GM04504 (cell line): ENCODE measurements at places on chromosomes 12 and 14.
A peak's percentile ranks its signal among the peaks of the same experiment; 100 is the strongest.

- no peak for DNase-seq
These were observed 11.1 kb downstream of the RASSF3 start for GRCh38 chr12:64621257-64621942.

GRCh38 chr12:125412506-125412905 lies 347.3 kb downstream of the AACS start:
- no peak for DNase-seq

DNA sequence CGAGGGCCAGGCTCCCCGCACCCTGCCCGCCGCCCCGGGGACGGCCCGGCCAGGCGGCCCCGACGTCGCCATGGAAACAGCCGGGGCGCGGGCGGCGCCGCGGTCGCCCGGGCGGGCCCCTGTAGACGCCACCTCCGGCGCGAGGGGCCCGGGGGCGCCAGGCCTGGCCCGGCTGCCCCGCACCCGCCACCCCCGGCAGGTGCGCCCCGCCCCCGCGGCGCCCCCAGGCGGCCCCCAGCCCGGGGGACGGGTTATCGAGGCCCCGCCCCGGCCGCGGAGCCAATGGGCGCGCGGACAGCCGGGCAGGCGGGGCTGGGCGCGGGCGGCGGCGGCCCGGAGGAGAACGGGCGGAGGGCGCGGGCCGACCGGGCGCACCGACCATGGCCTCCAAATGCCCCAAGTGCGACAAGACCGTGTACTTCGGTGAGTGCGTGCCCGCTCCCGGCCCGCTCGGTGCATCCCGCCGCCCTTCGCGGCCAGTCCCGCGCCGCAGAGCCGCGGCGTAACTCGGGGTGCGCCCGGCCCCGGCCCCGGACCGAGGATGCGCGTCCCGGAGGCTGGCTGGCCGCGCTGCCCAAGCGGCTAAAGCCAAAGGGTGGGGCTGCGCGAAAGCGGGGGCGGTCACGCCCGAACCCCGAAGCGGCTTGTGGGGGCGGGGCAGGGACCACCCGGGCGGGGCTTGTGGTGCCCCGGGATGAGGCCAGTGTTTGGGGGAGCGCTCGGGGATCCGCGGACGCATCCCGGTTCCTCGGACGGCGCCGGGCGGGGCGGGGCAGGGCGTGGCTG lies at the start of gene CRIP2:
Gene CRIP2, plus strand, starts transcription at position 339 of the 786 bp plus-strand sequence. Its CDS starts 42 bp downstream, at position 381.
- DNase-seq: no peak

DNA sequence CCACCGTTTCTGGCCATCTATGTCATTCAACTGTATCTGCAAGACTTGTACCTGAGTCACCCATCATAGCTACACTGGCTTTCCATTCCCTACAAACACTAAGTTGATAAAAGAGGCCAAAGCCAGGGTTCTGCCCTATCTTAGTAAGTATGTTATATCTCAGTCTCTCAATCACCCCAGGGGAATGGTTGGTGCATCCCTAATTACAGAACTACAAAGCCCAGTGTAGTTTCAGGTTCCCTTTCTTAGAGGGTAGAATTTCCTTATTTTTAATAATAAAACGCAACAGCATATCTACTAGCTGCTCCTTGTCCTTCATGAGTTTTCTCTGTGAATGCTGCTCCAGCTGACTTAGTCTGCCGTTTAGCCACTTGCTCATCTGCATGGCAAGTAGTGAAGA lies 57.6 kb downstream of the ST8SIA1 start:
- DNase-seq: no peak

- peak; percentile 5 for DNase-seq
These were observed 678.2 kb downstream of the NRXN3 start for GRCh38 chr14:78848234-78848820.

DNA sequence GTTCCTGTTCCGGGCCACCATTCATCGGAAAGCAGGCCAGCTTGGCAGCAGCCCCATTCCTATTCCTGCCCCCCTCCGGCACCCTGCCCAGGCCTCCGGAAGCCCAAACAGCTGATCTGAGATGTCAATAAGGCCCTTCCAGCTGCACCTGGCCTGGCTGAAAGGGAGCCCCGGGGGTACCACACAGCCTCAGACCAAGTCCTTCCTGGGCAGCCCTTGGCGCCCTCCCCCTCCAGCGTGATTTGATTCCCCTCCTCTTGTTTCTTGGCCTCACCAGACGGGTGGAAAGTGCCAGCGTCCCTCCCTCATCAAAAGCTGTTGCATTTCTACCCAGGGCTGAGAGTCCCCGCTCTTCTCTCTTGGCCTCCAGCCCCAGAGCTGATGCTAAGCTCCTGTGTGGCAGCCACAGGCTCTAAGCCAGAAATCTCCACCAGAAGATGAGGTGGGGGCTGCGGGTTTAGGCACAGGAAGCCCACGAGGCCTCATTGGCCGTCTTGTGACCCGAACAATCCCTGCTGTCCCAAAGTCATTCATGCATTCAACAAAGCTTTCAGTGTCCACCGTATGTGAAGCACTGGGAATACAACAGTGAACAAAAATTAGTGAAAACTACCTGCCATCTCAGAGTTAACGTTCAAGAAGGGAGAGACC lies 215.4 kb downstream of the SLC41A2 start:
- no peak for DNase-seq

DNA sequence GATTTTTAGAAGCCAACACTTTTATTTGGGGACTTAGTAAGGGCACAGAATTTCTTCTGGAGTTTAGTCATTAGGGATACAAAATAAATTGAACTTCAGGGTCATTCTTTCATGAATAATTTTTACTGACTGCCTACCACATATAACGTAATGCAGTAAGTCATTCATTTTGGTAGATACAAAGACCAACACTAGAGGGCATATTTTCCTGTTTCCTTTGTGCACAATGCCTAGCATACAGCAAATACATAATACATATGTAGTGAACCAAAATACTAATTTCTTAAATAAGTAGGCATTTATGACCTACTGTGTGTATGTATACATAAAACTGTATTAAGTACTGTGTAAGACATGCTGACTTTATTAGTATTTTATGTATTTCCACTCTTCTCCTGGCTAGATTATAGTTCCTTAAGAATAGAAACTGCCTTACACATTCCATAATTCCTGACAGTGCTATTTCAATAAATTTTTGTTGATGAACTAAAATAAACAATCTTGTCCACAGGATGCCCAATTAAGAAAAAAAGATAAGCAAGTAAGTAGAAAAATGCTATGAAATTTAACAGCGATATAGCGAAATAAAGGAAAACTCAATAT lies 47.9 kb downstream of the PPP1R12A start:
- peak; percentile 30 for DNase-seq

DNA sequence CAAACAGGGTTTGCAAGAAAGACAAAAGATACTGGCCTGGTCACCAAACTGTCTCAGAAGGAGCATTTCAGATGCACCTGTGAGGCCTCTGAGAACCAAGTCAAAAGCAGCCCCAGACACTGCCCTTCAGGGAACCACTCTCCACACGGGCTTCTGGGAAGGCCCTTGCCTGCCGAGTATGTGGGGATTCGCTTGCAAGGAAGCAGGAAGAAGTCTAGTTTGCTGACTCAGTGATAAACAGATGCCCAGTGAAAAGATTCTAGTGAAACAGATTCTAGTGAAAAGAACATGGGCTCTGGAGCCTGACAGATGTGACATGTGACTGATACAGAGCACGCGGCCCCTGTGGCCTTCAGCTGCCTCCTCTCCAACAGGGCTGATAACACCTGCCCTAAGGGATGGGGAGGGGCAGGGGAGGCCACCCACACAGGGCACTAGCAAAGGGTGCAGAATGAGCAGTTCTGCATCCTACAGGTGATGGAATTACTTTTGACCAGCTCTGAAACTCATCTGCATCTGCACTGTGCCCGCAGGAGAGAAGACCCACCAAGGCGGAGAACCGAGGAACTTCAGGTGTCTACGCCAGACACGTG lies 19.1 kb downstream of the AMN start:
- no peak for DNase-seq

GRCh38 chr12:3722368-3722767 lies 30.5 kb downstream of the CRACR2A start:
- no peak for DNase-seq

GRCh38 chr14:74911221-74911620 lies 11.8 kb downstream of the RPS6KL1 start:
- no peak for DNase-seq

DNA sequence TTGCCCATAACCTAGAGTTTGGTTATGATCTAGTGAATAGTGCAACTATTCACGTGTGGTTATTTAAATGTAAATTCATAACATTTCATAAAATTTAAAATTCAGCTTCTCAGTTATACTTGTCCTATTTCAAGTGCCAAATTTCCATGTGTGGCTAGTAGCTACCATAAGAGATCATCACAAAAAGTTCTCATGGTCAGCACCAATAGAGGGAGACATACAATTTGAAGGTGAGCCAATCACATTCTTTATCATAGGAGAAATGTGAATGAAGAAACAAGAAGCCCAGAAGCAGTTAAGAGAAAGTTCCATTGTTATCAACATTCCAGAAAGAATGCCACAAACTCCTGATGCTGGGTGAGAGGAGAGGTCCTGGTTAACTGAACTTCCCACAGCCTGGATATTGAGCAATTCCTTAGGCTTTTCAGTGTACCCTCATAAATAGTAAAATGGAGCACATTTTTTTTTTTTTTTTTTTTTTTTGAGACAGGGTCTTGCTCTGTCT lies 892.9 kb upstream of the USP15 start:
- DNase-seq: no peak

DNA sequence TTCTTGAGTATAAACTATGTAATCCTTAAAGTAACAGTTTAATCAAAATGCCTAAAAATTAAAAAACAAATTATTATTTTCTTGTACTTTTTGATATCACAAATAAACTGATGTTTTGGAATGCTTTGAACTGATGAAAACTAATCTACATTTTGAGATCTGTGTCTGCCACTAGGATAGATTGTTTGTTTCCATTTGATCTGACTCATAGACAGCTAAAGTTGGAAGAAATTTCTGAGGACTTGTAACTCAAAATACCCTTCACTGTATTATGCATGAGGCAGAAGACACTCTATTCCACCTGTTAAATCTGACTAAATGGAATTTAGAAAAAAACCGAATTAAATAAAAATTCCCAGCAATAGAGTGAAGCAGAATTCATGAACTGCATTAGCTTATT lies 1400.0 kb upstream of the FLRT2 start:
- no peak for DNase-seq

GRCh38 chr12:65019696-65020234 lies 101.3 kb downstream of the WIF1 start:
- DNase-seq: no peak

DNA sequence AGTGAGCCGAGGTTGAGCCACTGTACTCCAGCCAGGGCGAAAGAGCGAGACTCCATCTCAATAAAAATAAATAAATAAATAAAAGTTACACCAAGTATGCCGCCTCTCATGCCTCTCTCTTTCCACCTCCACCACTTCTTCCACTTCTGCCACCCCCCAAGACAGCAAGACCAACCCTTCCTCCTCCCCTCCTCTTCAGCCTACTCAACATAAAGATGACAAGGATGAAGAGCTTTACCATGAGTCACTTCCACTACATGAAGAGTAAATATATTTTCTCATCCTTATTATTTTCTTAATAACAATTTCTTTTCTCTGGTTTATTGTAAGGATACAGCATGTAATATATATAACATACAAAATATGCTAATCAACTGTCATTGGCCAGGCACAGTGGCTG lies 3.6 kb upstream of the TMED2 start:
- DNase-seq: no peak

- DNase-seq: no peak
These were observed 43.1 kb downstream of the LIMA1 start for GRCh38 chr12:50240096-50240791.

GRCh38 chr14:90330203-90331196 lies 1.2 kb downstream of the NRDE2 start:
- DNase-seq: no peak

DNA sequence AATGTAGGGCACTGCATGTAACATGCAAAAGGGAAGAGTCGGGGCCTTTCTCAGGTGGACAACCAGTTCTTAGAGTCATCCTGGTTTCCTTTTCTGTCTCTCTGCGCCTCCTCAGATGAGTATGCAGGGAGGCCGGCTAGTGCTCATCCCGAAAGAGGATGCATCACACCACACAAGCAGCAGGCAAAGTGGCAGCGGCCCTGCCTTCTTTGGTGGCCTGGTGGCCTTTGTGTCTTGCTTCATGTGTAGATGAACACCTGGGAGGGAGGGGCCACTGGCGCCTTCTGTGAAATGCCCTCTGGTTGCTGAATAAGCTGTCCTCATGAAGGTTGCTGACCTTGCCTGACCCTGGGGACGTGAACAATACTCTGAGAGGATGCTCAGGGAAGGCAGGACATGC lies 18.0 kb downstream of the SLC24A4 start:
- no peak for DNase-seq

DNA sequence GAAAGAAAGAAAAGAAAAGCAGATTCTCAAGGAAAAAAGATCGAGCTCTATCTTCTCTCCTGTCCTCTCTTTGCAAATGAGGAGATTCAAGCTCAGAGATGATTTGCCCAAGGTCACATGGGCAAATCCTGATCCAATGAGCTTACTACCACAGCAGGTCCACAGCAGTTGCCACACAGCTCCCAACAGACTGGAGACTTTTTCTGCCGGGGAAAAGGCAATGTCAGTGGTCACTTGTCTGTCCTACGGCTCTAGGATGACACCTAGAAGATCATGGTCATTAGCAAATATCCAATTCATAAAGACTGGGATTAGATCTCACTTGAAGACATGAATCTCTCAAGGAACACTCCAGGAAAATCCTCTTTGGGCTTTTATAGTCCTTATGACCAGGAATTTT lies 58.8 kb downstream of the TTC7B start:
- no peak for DNase-seq

GRCh38 chr12:64582114-64582513 lies 28.2 kb upstream of the RASSF3 start:
- DNase-seq: no peak

DNA sequence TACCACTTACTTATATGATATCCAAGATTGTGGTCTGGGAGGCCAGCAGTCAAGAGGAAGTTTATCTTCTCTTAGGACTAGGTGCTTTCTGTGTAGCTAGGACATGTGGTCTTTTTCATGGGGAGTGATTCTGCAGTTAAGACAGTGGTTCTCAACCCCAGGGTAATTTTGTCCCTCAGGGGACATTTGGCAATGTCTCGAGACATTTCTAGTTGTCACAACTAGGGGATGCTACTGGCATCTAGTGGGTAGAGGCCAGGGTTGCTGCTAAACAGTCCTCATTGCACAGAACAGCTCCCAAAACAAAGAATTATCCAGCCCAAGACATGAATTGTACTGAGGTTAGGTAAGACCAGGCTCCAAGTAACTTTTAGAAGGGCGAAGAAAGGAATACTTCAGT lies 20.0 kb downstream of the AMDHD1 start:
- DNase-seq: no peak

GRCh38 chr12:63846238-63846967 lies 1.9 kb downstream of the SRGAP1 start:
- no peak for DNase-seq

GRCh38 chr12:91985002-91985787 lies 160.5 kb downstream of the BTG1 start:
- no peak for DNase-seq

GRCh38 chr14:77849711-77850110 lies 49.8 kb downstream of the ADCK1 start:
- DNase-seq: peak; percentile 23

GRCh38 chr12:100234166-100234565 lies 32.7 kb downstream of the DEPDC4 start:
- DNase-seq: peak; percentile 26

GRCh38 chr14:95858893-95859292 lies 17.7 kb upstream of the TUNAR start:
- no peak for DNase-seq

- DNase-seq: no peak
These were observed 4.4 kb downstream of the CFL2 start for GRCh38 chr14:34710006-34710405.

- DNase-seq: no peak
These were observed 647 bp upstream of the SIX1 start for GRCh38 chr14:60649875-60650372.
